ENCODE measurements at places on chromosomes 12 and 14.
A peak's percentile ranks its signal among the peaks of the same experiment; 100 is the strongest.

GRCh38 chr12:127270193-127270592 is 996.8 kb upstream of the TMEM132C start:
- DNase-seq, result no peak

GRCh38 chr14:78834766-78835451 is 664.7 kb downstream of the NRXN3 start:
- no peak for DNase-seq

GRCh38 chr12:18970603-18971002 is 158.9 kb upstream of the PLEKHA5 start:
- no peak for DNase-seq

- DNase-seq, result no peak
These were observed 36.8 kb upstream of the TUBA1A start for GRCh38 chr12:49225576-49226166.

DNA sequence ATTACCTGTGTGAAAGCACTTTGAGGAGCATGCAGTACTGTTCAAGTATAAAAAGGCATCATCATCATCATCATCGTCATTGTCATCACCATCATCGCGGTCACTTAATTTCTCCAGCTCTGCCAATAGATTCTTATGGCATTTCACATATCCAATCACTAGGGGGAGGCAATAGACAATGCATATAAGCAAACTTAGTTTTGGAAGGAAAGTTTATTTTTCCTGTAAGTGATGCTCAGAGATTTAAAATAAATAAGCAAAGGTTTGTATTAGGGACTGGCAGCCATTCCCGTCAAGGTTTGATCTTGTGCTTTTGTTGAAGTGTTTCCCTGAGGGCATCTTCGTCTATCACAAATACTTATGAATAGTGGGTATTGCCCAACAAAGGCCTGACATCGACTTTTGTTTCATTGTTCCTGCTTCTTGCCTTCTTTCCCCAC is 127.4 kb downstream of the KTN1 start:
- DNase-seq, result peak; percentile 30

DNA sequence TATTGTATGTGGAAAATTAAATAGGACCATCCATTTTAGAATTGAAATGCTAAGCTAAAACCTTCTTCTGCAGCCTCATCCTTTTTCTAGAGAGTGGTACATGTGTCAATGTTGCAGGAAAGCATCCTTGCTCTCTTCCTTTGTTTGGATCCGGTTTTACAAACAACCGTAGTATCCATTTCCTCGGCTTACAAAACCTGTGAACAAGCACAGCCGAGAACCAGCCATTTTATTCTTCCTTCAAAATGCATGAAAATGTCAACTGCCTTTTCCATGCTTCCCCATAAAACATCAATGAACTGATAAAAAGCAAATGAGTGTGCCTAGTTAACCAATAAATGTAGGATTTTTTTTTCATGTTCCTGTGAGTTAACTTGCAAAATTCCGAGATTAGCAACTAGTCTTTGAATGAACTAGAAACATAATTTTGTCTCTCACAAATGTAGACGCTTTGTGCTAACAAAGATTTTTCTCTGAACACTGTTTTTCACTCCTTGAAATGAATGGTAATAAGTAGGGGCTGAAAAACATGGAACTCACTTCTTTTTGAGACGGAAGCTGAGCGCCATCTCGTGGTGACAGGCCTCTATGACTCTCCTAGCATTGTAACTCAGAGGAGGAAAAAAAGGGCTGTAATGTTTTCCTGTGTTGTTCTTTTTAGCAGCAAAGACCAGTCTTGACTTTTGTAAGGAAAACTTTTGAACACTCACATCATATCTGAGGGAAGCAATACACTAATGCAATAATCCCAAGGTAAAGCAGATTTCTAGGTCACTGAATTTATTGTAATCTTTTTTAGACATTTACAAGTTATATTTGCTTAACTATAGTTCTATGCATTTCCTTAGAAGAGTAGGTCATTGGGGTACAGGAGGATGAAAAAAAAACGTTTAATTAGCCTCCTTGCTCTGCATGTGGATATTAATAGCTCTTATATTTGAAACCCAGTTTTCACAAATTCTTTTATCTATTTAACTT is 157.4 kb upstream of the FOXG1 start:
- DNase-seq, result peak; percentile 47

DNA sequence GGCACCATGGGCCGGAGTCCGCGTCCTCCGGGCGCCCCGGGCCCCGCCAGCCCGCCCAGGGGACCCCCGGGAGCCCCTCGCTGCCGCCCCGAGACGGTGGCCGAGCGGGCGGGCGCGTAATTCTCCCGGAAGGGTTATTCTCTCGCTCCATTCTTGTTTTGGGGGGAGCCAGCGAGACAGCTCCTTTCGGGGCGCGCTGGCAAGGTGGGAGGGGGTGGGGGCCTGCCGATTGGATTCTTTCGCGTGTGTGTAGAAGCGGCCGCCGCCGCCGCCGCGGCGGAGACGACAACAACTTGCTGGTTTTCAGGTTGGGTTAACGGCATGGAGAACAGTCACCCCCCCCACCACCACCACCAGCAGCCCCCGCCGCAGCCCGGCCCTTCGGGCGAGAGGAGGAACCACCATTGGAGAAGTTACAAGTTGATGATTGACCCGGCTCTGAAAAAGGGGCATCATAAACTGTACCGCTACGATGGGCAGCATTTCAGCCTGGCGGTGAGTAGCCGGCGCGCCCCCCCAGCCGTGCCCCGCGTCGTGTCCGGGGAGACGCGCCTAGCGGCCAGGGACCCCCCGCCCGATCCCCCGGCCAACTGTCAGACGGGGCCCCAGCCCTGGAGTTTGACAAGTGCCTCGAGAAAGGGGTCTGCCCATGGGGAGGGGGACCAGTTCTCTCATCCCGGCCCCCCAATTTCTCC is 755 bp downstream of the SETD1B start:
- DNase-seq, result no peak

GRCh38 chr14:101559624-101560533 is 1.4 kb upstream of the DIO3 start:
- no peak for DNase-seq

DNA sequence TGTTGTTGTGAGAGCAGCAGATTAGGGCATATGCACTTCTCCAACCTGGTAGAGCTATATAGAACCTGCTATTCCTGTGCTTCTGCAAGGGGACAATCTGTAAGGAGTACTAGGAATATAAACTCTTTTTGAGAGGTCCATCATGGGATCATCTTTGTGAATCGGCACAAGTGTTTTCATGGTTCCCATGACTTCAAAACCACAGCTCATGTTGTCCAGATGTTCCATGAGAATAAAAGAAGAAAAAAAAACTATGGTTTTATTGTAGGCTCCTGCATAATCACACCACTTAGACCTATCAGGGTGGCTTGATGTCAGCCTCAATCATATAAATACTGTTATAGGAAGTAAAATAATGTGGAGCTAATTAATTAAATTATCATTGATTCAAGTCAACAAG is 311.4 kb upstream of the ATP2B1 start:
- no peak for DNase-seq

DNA sequence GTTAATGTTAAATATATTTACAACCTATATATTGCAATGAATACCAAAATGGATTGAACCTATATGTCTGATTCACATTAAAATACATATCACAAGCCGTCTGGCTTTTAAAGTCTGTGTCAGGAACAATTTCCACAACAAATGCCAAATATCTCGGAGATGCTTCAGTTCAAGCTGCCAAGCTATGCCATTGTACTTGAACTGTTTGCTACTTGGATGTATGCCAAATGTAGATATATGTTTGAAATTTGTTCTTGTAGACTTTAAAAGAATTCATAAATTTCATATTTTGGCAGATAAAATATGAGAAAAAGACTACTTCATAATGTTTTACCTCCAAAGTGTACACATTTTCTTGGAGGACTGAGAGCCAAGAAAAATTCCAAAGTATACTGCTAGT is 37.0 kb downstream of the WASHC3 start:
- no peak for DNase-seq

GRCh38 chr12:83179999-83180398 is 493.3 kb downstream of the TMTC2 start:
- DNase-seq, result no peak

DNA sequence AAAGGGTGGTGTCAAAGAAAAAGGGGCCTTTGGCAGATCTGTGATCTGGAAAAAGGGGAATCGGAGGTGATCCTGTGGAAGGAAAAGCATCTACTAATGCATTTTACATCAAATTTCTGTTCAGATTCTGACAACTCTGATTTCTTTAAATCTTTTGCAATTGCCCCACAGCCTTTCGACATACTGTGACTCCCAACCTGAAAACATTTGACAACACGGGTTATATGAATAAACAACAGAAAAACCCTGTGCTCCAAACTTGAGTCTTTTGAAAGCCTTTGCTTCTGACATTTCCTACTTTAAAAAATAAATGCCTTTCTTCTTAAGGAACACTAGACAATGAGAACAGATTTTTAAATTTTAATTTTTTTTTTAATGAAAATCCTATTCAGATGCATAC is 231.9 kb upstream of the HMGA2 start:
- no peak for DNase-seq

DNA sequence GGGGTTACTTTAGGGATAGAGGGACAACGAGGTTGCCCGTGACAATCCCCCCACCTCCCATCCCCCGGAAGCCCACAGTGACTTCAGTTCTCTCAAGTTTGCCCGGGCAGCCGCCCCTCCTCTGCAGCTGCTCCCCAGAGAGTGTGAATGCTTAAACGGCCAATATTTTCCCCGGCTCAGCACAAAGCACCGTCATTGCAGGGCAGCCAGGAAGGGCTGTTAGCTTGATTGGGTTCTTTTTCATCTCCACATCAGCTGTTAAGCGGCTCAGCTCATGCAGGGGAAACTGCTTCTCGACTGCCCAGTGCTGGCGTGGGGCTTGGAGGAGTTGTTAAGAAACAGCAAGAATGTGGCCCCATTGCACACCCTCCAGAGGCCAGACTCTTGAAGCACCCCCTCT is 120.5 kb upstream of the NCOR2 start:
- peak; percentile 73 for DNase-seq

- DNase-seq, result no peak
These were observed 201.4 kb downstream of the C12orf50 start for GRCh38 chr12:87827638-87828264.

GRCh38 chr14:52527052-52527451 is 25.3 kb downstream of the TXNDC16 start:
- no peak for DNase-seq

GRCh38 chr14:35398071-35398584 is 6.4 kb downstream of the NFKBIA start:
- DNase-seq, result no peak

GRCh38 chr12:116672842-116673516 is 64.9 kb downstream of the SPRING1 start:
- no peak for DNase-seq

DNA sequence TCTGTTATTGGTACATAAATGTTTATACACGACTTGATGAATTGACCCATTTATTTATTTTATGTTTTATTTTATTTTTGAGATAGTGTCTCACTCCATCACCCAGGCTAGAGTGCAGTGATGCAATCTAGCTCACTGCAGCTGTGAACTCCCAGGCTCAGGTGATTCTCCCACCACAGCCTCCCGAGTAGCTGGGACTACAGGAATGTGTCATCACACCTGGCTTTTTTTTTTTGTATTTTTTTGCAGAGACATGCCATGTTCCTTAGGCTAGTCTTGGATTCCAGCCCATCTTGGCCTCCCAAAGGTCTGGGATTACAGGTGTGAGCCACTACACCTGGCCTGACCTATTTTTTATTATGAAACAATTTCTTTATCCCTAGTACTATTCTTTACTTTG is 355.0 kb upstream of the PRICKLE1 start:
- DNase-seq, result no peak

- no peak for DNase-seq
These were observed 17.9 kb downstream of the TOGARAM1 start for GRCh38 chr14:44979740-44980356.

- DNase-seq, result peak; percentile 91
These were observed 24.7 kb upstream of the IRF2BPL start for GRCh38 chr14:77053046-77053841.

DNA sequence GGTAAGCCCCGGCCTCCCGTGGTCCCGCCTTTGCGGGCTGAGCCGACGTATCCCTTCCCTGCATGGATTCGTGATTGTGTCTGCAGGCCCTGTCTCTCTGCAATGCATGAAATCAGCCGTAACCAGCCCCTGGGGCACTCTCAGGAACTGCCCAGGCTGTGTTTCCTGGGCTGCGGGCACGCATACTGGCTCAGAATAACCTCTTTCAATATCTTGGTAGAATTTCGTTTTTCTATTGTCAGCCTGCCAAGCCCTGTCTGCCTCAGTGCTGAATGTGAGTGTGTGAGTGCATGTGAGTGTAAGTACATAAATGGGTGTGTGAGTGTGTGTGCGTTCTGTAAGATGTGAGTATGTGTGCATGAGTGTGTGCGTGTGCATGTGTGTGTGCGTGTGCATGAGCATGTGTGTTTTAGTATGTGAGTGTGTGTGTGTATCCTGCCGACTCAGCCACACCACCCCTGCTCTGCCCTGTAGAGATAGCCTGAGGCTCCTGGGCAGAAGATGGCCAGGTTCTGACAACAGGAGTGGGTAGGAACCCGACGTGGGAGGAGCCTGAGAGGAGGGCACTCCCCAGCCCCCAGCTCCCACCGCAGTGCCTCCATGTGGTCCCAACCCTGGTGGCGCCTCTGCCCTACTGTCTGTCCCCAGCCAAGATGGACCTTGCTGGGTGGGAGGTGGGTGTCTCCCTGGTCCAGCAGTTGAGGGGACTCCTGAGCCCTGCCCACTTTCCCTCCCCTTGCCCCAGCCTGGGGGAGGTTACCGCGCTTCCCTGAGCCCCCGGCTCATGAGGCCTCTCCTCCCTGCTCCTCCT is 268.8 kb downstream of the ADGRD1 start:
- DNase-seq, result no peak

GRCh38 chr12:24742378-24742777 is 206.5 kb downstream of the BCAT1 start:
- no peak for DNase-seq

GRCh38 chr12:70049596-70050360 is 193.5 kb upstream of the CNOT2 start:
- no peak for DNase-seq

DNA sequence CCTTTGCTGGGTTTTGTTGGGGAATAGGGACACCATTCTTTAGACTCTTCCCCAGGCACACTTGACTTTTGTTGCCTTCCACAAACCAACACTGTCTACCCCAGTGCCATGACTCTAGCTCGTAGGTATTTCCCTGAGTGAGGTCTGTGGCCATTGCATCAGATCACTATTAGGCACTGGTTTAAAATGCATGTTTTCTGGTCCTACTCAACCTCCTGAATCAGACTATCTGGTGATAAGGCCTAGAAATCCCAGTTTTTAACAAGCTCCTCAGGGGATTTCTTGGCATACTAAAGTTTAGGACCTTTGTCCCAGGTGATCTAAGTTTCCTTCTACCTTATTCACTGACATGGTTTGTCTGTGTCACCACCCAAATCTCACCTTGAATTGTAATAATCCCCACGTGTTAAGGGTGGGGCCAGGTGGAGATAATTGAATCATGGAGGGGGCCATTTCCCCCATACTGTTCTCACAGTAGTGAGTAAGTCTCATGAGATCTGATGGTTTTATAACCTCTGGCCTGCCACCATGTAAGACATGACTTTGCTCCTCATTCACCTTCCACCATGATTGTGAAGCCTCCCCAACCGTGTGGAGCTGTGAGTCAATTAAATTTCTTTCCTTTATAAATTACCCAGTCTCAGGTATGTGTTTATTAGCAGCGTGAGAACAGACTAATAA is 87.8 kb upstream of the PSMC1 start:
- no peak for DNase-seq

GRCh38 chr14:92285311-92285710 is 37.7 kb upstream of the SLC24A4 start:
- DNase-seq, result no peak

Data from NCI-H1436 (cell line).